ENCODE measurements at places on chromosomes 11 and 22. TPM values are rescaled to one million over a fixed set of nuclear protein-coding genes. Genes with fewer than 3 reads are reported as not detected.

Gene SMTN
- 35.0 TPM for total RNA-seq

Gene ALX4
- 7.9 TPM for total RNA-seq

Gene NPTXR
- total RNA-seq = 16.4 TPM

Gene RAG2
- total RNA-seq = not detected

Gene PVALB
- total RNA-seq = not detected

Measured in A549 treated with DMSO at 1 μM for 4 hours (cell line).